ENCODE measurements at places on chromosomes 4 and X.

- DNase-seq, result no peak
Measured at GRCh38 chr4:112288455-112288854, 2.8 kb upstream of the TIFA start.

- no peak for DNase-seq
Measured at GRCh38 chr4:49063670-49064069, 77.6 kb downstream of the CWH43 start.

- no peak for DNase-seq
Measured at GRCh38 chr4:185903205-185903604, 91.2 kb upstream of the SORBS2 start.

GRCh38 chr4:24674279-24674678, 89.9 kb upstream of the DHX15 start:
- no peak for DNase-seq

GRCh38 chr4:113952452-113953029, 26.9 kb downstream of the ARSJ start:
- DNase-seq, result no peak

DNA sequence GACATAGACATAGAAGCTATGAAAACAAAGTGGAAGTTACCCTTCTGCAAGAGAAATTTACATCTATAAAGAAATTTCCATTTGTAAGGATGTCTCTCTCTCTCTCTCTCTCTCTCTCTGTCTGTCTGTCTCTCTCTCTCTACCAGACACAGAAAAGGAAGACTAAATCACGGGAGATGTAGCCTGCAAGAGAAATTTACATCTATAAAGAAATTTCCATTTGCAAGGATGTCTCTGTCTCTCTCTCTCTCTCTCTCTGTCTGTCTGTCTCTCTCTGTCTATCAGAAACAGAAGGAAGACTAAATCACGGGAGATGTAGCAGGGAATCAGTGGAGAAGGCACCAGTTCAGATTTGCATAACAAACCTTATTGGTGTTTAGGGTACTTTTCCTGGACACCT, 65.6 kb upstream of the CTSO start:
- no peak for DNase-seq

GRCh38 chr4:56469489-56470210, 2.2 kb downstream of the SRP72 start:
- no peak for DNase-seq

GRCh38 chr4:72468904-72469502, 100.0 kb downstream of the ADAMTS3 start:
- DNase-seq, result no peak

GRCh38 chr4:107853444-107854355, 29.0 kb downstream of the SGMS2 start:
- DNase-seq, result no peak

GRCh38 chr4:65089666-65090065, 580.6 kb downstream of the EPHA5 start:
- no peak for DNase-seq

GRCh38 chr4:168794881-168795280, 215.2 kb downstream of the CBR4 start:
- DNase-seq, result no peak

DNA sequence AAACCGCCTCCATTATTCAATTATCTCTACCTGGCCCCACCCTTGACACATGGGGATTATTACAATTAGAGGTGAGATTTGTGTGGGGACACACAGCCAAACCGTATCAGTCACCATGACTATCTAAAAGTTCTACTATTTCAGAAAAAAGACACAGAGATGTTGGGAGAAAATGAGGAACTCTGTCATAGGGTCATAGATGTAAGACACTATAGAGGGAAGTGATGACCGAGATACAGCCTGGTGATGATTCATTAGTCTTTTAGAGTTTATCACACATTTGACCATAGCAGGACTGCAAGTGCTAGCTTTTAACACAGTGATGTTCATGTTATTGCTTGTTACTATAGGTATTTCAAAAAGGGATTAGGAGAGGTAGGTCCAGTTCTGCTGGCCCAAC, 357.0 kb upstream of the AADAT start:
- no peak for DNase-seq

GRCh38 chrX:33336783-33337182, 125.4 kb upstream of the DMD start:
- no peak for DNase-seq

DNA sequence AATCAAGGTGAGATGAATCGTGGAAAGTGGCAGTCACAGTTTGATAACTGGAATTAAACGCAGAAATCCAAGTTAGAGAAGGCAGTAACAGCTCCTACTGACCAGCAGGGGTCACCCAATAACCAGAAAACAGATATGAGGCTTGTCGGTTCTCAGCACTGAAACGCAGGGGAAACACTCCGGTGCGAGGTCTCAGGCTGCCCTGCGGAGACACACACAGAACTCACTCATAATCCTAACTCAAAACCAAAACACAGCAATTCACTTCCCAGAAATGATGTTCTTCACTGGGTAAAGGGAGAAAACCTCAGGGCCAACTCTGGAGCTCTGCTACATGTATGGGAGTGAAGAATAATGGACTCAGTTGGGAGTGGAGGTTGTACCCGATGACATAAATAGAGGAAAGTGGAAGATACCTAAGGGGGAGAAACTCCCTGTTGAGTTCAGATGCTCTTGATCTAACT, 384.4 kb downstream of the RAPGEF2 start:
- peak; percentile 11 for DNase-seq

GRCh38 chrX:71291381-71291780, 7.9 kb downstream of the NONO start:
- DNase-seq, result no peak

DNA sequence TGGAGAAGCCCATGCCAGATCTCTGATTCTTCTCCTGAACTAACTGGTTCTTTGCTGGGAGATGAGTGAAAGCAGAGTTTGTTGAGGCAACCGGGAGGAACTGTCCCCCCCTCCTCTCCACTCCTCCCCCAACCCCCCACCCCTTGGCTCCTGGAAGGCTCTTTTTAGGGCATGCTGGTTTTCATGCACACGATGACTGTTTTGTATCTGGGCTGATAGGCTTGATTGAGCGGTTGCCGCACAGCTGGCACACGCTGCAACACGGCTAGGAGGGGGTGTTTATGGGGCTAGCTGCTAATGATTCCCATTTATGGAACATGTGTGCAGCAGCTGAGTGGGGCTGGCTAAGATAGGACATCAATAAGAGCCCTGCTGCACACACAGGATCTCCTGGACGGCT, 137.2 kb downstream of the SMIM20 start:
- no peak for DNase-seq

DNA sequence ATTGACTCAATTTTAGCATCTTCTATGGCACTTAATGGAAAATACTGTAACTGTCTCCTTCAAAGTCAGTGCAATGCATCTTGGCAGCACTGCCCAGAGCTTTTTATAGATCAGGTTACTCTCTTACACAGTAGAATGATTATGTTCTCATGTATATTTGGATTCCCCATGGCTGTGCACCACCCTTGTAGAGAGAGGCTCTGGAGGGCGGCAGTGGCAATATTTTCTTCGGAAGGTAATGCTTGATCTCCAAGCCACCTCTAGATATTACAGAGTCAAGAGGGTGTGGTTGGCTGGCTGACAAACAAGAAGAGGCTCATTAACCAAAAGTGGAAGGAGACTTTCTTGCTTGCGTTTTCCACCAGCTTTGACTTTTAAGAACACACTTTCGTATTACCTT, 72.8 kb upstream of the ARSJ start:
- DNase-seq, result peak; percentile 7

GRCh38 chr4:136461533-136461932, 1070.8 kb downstream of the PCDH18 start:
- DNase-seq, result no peak

DNA sequence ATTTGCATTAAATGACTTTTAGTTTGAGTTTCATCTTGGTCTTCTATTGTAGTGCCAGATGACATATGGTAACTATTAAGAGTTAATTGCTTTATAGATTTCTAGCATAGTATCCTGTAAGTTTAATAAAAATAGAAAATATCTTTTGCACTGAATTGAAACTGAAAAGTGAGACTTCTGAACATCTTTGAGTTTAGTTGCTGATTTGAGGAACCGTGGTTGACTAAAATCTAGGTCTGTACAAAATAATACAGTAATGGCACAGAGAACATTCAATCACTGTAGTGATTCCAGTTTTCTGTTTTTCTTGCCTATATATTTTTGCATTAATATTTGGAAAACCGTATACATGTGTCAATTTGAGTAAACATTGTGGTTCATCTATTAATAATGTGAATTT, 60.7 kb downstream of the SPATA4 start:
- DNase-seq, result no peak

- no peak for DNase-seq
Measured at GRCh38 chrX:17414027-17414658, 39.1 kb downstream of the NHS start.

- peak; percentile 28 for DNase-seq
Measured at GRCh38 chr4:41611881-41612871, 74.2 kb downstream of the LIMCH1 start.

- no peak for DNase-seq
Measured at GRCh38 chr4:99811850-99812249, 4.8 kb upstream of the DAPP1 start.

DNA sequence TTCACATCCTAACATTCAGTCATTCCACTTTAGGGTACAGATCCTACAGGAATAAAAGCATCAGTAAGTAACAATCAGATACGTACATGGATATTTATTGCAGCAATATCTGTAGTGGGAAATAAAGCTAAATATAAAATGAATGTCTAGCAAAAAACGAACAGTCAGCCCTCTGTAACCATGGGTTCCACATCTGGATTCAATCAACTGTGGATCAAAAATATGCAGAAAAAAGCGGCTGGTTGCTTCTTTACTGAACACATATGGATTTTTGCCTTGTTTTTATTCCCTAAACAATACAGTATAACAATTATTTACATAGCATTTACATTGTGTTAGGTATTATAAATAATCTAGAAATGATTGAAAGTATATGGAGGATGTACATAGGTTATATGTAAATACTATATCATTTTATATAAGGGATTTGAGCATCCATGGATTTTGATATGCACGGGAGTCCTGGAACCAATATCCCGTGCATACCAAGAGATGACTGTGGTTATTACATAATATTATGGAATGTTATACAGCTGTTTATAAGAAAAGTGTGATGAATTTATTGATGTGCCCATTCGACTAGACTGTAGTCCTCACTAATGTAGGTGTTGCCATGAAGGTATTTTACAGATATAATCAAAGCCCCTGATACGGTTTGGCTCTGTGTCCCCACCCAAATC, 132.8 kb downstream of the ARHGEF9 start:
- no peak for DNase-seq

DNA sequence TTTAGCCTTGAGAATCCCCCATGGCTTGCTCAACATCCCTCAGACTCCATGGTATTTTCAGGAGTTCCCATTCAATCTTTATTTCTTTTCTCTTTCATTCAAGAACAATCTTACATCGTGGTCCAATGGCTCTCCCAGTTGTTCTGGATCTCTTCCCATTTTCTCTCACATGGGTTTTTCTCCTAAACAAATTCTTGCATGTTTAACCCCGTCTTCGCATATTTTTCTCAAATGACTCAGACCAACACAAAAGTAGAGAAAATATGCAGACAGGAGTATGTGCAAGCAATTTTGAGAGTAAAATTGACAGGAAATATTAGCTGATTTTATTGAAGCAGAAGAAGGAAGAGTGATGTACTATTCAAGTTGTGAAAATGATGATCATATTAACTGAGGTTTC, 396.4 kb upstream of the TRAM1L1 start:
- no peak for DNase-seq
